ENCODE measurements at places on chromosomes 16 and 17. TPM values are rescaled to one million over a fixed set of nuclear protein-coding genes. Genes with fewer than 3 reads are reported as not detected.

- peaks cover 10% of the 10 kb centered on the region for H3K4me1 ChIP-seq
- H3K27me3 ChIP-seq, result peaks cover 14% of the 10 kb centered on the region
- peak overlapping the region; percentile 48 for H3K27ac ChIP-seq
- DNase-seq, result peak; percentile 64
- peaks cover 26% of the 10 kb centered on the region for H3K36me3 ChIP-seq
These were observed 804 bp downstream of the TGFB1I1 start for GRCh38 chr16:31472709-31473203.

DNA sequence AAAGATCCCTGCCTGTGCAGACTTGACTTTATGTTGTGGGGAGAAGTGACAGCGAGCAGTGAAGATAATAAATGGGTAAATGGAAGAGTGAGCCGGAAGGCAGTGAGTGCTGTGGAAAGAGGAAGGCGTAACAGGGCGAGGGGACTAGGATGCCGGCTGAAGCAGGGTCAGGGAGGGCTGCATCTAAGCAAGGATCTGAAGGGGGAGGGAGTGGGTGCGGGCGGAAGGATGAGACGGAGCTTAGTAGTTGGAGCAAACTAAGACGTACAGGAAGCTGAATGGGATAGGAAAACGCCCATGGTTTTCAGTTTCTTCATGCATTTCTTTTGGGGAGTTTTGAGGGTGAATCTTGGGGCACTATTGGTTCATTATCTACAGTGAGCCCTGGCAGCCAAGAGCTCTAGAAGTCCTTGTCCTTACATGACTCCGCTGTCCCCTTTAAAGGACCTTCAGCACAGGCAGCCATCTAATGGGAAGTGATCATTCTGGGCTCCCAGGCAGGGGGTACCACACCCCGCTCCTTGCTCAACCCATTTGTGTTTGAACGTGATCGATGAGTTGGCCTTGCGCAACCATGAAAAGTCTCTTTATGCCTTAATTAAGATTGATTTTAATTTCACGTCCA, 10.4 kb upstream of the NAT9 start:
- H3K27me3 ChIP-seq, result peaks cover 7% of the 10 kb centered on the region
- peaks cover 17% of the 10 kb centered on the region for H3K4me1 ChIP-seq
- no peak overlapping the region for H3K27ac ChIP-seq
- H3K4me3 ChIP-seq, result no peak overlapping the region

The NXN gene
- 53.9 TPM for total RNA-seq

GRCh38 chr16:9966569-9967157, 215.6 kb downstream of the GRIN2A start:
- H3K4me1 ChIP-seq, result no peaks in the 10 kb centered on the region
- H3K36me3 ChIP-seq, result no peaks in the 10 kb centered on the region
- no peaks in the 10 kb centered on the region for H3K27me3 ChIP-seq
- no peak overlapping the region for H3K27ac ChIP-seq
- no peak for DNase-seq

The CNTNAP4 gene
- total RNA-seq, result 0.10 TPM

The PARD6A gene
- 1.2 TPM for total RNA-seq

The ORC6 gene
- total RNA-seq, result 22.4 TPM

- no peaks in the 10 kb centered on the region for H3K36me3 ChIP-seq
- no peaks in the 10 kb centered on the region for H3K4me1 ChIP-seq
- no peak for DNase-seq
- no peaks in the 10 kb centered on the region for H3K27me3 ChIP-seq
- H3K27ac ChIP-seq, result no peak overlapping the region
- H3K4me3 ChIP-seq, result no peak overlapping the region
These were observed 15.6 kb downstream of the B4GALNT2 start for GRCh38 chr17:49148171-49148570.

- DNase-seq, result no peak
- H3K4me3 ChIP-seq, result no peak overlapping the region
- peaks cover 15% of the 10 kb centered on the region for H3K4me1 ChIP-seq
- peaks cover 14% of the 10 kb centered on the region for H3K27me3 ChIP-seq
- no peaks in the 10 kb centered on the region for H3K36me3 ChIP-seq
These were observed 1.6 kb downstream of the CYGB start for GRCh38 chr17:76535788-76536510.

The SRL gene
- total RNA-seq, result 0.26 TPM

- H3K27ac ChIP-seq, result no peak overlapping the region
- no peak for DNase-seq
- H3K4me3 ChIP-seq, result peak overlapping the region; percentile 19
- H3K4me1 ChIP-seq, result peaks cover 17% of the 10 kb centered on the region
- H3K36me3 ChIP-seq, result no peaks in the 10 kb centered on the region
These were observed 12.6 kb upstream of the OR1F1 start for GRCh38 chr16:3175157-3176093.

GRCh38 chr17:42924891-42925290, 24.3 kb downstream of the G6PC1 start:
- no peak for DNase-seq
- H3K4me3 ChIP-seq, result no peak overlapping the region
- H3K27me3 ChIP-seq, result no peaks in the 10 kb centered on the region
- peaks cover 19% of the 10 kb centered on the region for H3K4me1 ChIP-seq
- H3K36me3 ChIP-seq, result no peaks in the 10 kb centered on the region

DNA sequence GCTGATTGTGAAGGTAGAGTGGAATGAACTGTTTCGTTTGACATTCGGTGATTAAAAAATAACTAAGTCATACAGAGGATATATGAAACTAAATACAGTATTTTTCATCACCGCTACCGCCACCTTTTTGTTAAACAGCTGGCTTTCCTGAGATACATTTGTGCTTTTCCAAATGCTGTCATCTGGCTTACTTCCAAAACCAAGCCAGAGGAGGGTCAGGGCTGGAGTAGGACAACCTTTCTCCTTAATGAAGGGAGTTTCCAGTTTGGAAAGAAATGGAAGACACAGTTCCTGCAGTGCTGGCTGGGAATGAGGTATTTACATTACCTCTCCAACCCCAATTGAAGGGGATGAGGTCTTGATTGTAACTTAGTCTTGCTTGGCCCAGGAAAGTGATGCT, 3.2 kb downstream of the TNRC6C start:
- no peak for DNase-seq
- H3K27ac ChIP-seq, result no peak overlapping the region
- H3K4me3 ChIP-seq, result no peak overlapping the region
- peaks cover 15% of the 10 kb centered on the region for H3K4me1 ChIP-seq
- H3K36me3 ChIP-seq, result peaks cover 9% of the 10 kb centered on the region
- peaks cover 19% of the 10 kb centered on the region for H3K27me3 ChIP-seq

The RAB37 gene
- 2.5 TPM for total RNA-seq

The KRTAP3-1 gene
- not detected for total RNA-seq

- no peak for DNase-seq
- no peak overlapping the region for H3K27ac ChIP-seq
- peaks cover 15% of the 10 kb centered on the region for H3K4me1 ChIP-seq
- no peak overlapping the region for H3K4me3 ChIP-seq
- peaks cover 15% of the 10 kb centered on the region for H3K36me3 ChIP-seq
- H3K27me3 ChIP-seq, result peaks cover 9% of the 10 kb centered on the region
These were observed 8.5 kb upstream of the PIK3R6 start for GRCh38 chr17:8875957-8876356.

DNA sequence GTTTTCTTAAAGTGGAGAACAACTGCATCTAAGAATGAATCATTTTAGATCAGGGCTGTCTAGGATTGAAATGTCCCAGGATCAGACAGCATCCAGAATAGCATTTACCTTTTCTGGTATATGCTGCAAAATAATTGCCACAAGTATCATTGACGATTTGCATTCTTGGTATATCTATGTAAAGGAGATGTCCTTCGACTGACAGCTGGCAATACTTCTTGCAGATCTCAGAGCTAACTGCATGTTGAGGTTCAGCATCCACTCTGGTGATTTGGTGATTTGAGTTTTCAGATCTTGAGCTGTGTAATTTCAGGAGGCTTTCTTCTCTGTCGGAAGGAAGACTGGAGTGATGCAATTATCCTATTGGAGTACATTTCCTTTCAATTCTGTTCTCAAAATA, 78.1 kb upstream of the CPHXL start:
- no peaks in the 10 kb centered on the region for H3K4me1 ChIP-seq
- H3K27ac ChIP-seq, result no peak overlapping the region
- peaks cover 5% of the 10 kb centered on the region for H3K36me3 ChIP-seq
- DNase-seq, result no peak

DNA sequence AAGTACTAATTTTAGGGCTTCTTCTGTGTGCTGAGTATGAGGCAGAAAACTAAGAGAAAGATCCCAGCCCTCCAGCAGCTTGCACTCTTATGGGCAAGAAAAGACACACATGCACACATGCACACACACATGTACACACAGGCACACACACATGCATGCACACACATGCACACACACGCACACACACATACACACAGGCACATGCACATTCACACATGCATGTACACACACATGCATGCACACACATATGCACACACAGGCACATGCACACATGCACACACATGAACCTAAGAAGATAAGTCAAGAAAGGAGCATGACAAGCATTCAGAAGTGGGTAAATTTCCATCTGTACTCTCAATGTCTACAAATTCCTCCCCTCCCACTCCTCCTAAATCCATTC, 130.2 kb downstream of the IRX3 start:
- H3K27me3 ChIP-seq, result peaks cover 5% of the 10 kb centered on the region
- no peak overlapping the region for H3K4me3 ChIP-seq
- H3K27ac ChIP-seq, result no peak overlapping the region
- no peaks in the 10 kb centered on the region for H3K36me3 ChIP-seq

- H3K27me3 ChIP-seq, result no peaks in the 10 kb centered on the region
- H3K27ac ChIP-seq, result no peak overlapping the region
- H3K4me3 ChIP-seq, result no peak overlapping the region
- peaks cover 1% of the 10 kb centered on the region for H3K4me1 ChIP-seq
These were observed 6.3 kb downstream of the VWA3A start for GRCh38 chr16:22098405-22099255.

The CLEC18B gene
- 0.26 TPM for total RNA-seq

GRCh38 chr16:11698271-11698689, 30.0 kb downstream of the SNN start:
- no peak overlapping the region for H3K27ac ChIP-seq
- H3K4me1 ChIP-seq, result no peaks in the 10 kb centered on the region
- no peak overlapping the region for H3K4me3 ChIP-seq
- H3K36me3 ChIP-seq, result peaks cover 33% of the 10 kb centered on the region

The GRIN2C gene
- total RNA-seq, result 0.74 TPM

GRCh38 chr16:86661706-86662105, 83.4 kb downstream of the FOXL1 start:
- H3K4me3 ChIP-seq, result no peak overlapping the region
- no peak overlapping the region for H3K27ac ChIP-seq
- peaks cover 3% of the 10 kb centered on the region for H3K36me3 ChIP-seq
- H3K27me3 ChIP-seq, result peaks cover 1% of the 10 kb centered on the region
- DNase-seq, result no peak

DNA sequence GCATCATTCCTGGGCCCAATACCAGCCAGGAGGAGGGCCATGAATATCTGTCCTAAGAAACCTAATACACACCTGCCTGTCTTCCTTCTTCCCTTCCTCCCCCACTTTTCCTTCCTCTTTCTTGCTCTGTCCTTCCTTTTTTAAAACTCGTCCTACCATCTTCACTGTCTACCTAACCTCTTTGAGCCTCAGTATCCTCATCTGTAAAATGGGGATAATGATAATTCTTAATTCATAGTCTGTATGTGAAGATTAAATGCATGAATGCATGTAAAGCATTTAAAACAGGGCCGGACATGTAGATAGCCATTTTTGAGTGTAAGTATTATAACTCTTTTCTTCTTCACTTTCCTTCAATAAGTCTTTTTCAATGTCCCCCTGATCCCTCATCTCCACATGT, 560 bp downstream of the CRYBA1 start:
- no peak overlapping the region for H3K4me3 ChIP-seq
- no peak for DNase-seq
- H3K27ac ChIP-seq, result no peak overlapping the region
- H3K4me1 ChIP-seq, result no peaks in the 10 kb centered on the region
- peaks cover 1% of the 10 kb centered on the region for H3K27me3 ChIP-seq

The PLEKHM1 gene
- total RNA-seq, result 46.6 TPM

The TGFB1I1 gene
- 42.5 TPM for total RNA-seq

The FAM171A2 gene
- 53.7 TPM for total RNA-seq

The TAT gene
- not detected for total RNA-seq

Data from endothelial cell (in vitro differentiated cells).